Stimulated activated CD8-positive, alpha-beta memory T cell treated with anti-CD3 and anti-CD28 coated beads, Interleukin-4, amount 100 ng/mL, for 1 hour (primary cell): ENCODE measurements at places on chromosomes 4 and X.

DNA sequence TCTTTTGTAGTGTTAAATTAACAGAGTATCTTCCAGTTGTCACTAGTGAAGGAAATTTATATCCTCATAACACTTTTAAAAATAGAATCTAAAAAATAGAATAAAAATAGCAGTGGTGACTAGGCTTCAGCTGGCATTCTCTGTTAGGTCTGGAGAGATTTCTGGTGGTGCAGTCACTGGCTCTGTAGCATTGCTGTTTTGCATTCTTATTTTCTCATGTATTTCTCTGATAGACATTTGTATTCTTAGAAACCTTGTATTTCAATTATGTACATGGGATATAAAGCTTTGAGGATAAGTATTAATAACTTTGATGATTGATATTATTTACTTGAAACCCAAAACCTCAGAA lies 87.6 kb downstream of the TMEM131L start:
- no peak for DNase-seq

DNA sequence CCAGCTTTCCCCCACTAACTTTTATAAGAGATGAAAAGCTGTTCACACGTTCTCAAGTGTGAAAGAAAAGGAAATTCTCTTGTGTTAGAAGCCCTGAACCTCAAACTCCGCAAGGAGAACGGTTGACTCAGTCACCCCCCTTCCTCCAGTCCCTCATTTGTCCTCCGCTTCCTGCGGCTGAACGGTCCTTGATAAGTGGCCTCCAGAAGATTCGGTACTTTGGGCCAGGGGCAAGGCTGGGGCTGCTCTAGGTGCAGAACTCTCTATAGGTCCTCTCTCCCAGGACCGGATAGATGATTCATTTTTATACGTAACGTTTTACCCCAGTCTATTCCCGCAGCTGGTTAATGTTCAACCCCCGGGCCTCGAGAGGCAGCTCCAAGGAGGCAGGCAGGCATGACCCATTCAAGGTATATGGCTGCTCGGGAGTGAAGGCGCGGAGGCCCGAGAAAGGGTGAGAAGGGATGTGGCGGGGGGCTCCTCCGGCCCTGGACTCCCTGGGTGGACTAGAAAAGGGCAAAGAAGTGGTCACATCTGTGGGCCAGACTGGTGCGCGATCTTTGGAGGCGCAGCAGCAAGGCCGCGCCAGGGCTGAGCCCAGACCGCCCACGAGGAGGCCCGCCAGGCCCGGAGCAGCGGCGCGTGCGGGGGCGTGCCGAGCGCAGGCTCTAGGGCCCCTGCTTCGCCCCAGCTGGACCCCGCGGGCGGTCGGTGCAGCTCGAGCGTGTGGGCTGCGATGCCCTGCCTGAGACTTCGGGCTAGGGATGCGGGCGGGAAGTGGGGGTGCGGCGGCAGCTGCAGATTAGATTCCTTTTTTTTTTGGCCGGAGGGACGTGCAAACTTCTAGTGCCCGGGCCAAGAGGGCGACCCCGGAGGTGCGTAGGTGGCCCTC lies 11.7 kb downstream of the PITX2 start:
- DNase-seq, result no peak

DNA sequence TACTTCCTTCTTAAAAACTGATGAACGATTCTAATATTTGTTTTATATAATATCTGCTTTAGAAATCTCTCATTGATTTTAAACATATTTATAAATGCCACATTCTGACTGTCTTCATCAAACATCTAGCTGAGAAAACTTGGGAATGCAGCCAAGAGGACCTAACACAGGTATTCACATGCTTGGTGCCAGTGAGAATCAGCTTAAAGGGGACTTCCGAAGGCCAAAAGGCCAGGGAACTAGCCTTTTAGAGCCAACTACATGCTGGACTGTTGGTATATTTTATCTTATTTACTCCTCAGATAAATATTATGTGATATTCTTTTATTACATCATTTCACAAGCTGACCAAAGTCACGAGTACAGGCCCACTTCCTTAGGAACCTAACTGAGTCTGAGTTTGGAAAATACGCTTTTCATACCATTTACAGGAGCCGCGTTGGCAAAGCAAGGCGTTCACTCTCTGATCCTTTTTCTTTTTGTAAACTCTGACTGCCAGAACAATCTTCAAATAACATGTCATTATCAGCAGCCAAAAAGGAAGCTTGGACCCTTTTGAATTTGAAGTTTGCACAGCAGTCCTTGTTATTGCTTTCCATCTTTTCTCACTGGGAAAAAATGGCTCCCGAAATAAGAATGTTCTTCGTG lies 41.1 kb upstream of the PDLIM3 start:
- no peak for DNase-seq

- DNase-seq, result no peak
Measured at GRCh38 chr4:169215656-169216055, 55.1 kb downstream of the SH3RF1 start.

GRCh38 chr4:184793735-184794355 lies 31.9 kb downstream of the ACSL1 start:
- no peak for DNase-seq

DNA sequence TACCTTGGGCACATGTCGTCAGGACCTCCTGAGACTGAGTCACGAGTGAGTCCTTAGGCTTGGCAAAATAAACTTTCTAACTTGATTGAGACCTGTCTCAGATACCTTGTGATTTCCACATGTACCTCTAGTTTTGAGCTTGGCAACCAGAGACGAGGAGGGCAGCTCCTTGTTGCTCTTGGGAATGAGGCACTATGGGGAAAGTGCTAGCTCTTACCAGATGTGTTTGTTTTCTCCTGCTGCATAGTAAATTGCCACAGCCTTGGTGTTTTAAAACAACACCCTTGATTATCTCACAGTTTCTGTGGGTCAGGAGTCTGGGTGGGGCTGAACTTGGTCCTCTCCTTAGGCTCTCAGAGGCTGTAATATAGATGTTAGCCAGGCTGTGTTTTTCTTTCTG lies 59.1 kb upstream of the MAML3 start:
- DNase-seq, result no peak

- DNase-seq, result no peak
Measured at GRCh38 chr4:89001647-89002445, 55.1 kb downstream of the FAM13A start.

- DNase-seq, result no peak
Measured at GRCh38 chrX:129784371-129784770, 4.6 kb downstream of the SASH3 start.

- DNase-seq, result no peak
Measured at GRCh38 chr4:108559911-108560310, 60.5 kb upstream of the RPL34 start.

- DNase-seq, result no peak
Measured at GRCh38 chrX:71870208-71871098, 40.2 kb upstream of the NHSL2 start.

DNA sequence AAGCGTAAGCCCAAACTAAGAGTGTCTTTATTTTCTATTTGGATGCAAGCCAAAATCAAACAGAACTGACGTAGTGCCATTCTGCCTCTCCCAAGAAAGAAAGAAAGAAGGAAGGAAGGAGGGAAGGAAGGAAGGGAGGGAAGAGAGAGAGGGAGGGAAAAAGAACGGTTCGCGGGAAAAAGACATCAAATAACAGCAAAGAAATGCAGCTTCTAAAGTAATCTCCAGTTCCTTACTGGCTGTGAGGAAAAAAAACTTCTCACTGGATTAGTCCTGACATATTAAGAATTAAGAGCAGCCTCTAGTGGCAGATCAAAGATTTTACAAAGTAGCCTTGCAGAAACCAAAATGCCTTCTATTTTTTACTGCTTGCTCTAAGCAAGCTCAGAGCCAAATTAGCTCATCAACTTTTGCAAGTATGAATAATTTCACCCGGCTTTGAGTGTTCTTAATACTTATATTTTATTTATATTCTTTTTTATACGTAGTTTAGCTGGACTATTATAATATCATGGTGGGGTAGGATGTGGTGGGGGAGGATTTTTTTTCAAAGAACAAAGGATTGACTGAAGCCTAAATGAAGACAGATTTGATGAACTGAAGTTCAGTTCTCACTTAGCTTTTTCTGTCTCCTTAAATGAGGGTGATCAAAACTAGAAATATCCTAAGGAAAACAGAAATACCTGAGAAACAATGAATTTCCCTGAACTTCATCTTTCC lies 36.6 kb downstream of the PITX2 start:
- DNase-seq, result no peak

DNA sequence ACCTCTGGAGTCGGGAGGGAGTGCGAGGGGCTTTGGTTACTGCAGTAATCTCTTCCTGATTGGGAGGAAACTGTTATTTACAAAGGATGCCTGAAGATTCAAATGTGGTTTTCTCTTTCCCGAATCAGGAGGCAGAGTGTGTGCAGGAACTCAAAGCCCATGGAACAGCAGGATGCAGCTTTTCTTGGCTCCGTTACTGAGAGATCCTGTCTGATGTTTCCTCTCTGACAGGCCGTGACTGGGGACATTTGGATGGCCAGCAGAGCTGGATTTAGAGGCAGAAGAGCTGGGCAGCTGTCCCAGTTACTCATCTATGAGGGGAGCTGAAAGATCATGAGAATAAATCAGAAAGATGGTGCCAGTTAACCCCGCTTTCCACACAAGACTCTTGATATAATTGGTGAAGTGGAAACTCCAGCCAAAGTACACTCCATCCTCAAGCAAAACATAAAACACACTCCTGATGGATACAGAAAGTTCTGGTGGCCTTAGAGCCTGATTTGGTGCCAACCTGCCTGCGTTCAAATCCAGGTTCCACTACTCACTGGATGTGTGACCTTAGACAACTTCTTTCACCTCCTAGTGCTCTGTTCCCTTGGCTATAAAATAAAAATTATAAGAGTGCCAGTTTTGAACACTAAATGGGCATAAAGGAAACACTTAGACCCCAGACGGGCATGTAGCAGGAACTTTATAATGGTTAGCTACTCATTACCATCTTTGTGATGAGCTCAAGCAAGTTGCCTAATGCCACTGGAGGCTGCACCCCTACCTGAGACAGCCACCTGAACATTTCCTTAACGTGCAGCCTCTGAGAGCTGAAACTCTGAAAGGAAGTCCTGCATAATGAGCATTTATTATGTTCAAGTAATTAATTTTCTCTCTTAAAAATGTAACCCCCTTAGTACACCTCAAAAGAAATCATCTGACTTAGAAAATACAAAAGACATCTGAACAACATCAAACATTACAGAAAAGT lies 349.0 kb upstream of the GATB start:
- DNase-seq, result no peak

DNA sequence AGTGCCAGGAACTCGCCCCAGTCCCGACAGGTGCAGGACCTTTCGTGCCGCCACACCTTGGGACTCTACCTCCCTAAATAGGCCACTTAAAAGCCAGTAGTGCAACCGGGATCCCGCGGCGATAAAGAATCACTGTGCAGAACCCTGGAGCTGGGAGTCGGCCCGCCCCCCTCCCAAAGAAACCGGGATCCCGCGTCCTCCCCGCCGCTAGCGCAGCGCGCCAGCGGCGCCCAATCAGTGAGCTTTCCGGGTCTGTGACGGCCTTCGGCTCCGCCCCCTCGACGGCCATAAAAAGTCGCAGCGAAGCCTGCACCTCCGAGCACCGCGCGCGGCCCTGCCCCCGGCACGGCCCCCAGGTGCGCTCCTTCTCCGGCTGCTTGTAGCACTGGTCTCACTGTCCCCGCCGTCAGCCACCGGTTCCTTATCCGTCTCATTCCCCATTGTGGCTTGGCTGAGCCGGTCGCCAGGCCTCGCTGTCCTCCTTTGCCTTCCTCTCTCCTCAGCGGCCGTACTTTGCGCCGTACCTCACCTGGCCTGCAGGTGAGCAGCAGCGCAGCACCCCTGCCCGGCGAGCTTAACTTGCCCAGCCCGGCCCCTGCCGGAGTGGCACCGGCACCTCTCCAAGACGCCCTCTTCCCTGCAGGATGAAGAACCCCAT lies at the start of gene LRAT:
Gene LRAT, plus strand, starts transcription at position 318 of the 658 bp plus-strand sequence. Its CDS starts 327 bp downstream, at position 645.
- no peak for DNase-seq

GRCh38 chr4:11597506-11597905 lies 168.8 kb upstream of the HS3ST1 start:
- no peak for DNase-seq

DNA sequence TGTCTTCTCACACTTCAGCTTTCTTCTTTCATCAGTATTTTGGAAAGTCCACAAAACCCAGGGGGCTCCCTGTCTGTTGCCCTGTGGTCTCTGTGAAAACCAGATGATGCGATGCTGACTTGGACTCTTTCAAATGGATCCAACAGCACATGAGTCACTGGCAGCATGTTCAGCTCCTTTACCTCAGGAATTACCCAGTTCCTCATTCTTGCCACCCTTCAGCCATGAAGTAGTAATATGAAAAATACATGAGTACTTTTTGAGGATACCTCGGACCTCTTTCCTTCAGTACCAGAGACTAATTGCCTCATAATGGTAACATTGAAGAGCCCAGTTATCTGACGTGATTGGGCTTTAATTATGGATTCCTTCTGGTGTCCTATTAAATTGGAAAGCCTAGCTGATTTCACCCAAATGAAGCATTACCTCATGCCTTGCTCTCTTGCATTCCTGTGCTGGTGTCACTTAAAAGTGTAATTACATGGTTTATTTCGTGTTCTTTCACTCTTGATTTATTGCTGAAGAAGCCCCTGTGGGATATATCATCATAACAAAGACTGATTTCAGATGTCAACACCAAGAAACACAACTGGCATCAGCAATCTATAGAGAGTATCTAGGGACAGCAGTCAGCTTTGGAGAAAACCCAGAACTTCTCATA lies 63.4 kb downstream of the NFKB1 start:
- DNase-seq, result no peak

- no peak for DNase-seq
Measured at GRCh38 chrX:314781-315595, 3.6 kb downstream of the GTPBP6 start.
